ENCODE measurements at places on chromosomes 3 and 15. TPM values are rescaled to one million over a fixed set of nuclear protein-coding genes. Genes with fewer than 3 reads are reported as not detected.

DNA sequence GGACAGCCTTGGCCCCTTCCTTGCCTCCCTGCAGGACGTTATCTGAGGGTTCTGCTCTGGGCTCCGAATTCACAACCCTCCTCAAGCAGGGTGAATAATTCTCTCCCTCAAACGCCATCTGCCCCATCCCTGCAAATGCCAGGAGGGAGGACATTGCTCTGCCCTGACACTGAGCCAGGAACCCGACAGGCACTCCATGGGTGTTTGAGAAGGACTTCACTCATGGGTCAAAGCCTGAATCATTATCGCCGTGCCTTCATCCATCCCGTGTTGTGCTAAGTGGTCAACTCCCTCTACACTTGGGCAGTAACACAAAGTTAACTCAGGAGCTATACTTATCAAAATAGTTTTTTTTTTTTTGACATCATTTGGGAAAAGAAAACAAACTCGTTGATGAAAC, 261.8 kb upstream of the IGF1R start:
- H3K27me3 ChIP-seq: peaks cover 17% of the 10 kb centered on the region
- no peaks in the 10 kb centered on the region for H3K36me3 ChIP-seq
- no peak overlapping the region for H3K27ac ChIP-seq
- no peak for DNase-seq
- H3K4me1 ChIP-seq: no peaks in the 10 kb centered on the region
- H3K4me3 ChIP-seq: no peak overlapping the region

ISLR2 gene
- not detected for total RNA-seq

- H3K27me3 ChIP-seq: no peaks in the 10 kb centered on the region
- no peak overlapping the region for H3K4me3 ChIP-seq
- H3K27ac ChIP-seq: no peak overlapping the region
- no peak for DNase-seq
These were observed 236.6 kb downstream of the TBC1D5 start for GRCh38 chr3:17505856-17506255.

- H3K36me3 ChIP-seq: no peaks in the 10 kb centered on the region
- no peak overlapping the region for H3K4me3 ChIP-seq
- H3K27ac ChIP-seq: no peak overlapping the region
- no peaks in the 10 kb centered on the region for H3K4me1 ChIP-seq
These were observed 55.0 kb downstream of the GOLIM4 start for GRCh38 chr3:168040607-168041208.

DNA sequence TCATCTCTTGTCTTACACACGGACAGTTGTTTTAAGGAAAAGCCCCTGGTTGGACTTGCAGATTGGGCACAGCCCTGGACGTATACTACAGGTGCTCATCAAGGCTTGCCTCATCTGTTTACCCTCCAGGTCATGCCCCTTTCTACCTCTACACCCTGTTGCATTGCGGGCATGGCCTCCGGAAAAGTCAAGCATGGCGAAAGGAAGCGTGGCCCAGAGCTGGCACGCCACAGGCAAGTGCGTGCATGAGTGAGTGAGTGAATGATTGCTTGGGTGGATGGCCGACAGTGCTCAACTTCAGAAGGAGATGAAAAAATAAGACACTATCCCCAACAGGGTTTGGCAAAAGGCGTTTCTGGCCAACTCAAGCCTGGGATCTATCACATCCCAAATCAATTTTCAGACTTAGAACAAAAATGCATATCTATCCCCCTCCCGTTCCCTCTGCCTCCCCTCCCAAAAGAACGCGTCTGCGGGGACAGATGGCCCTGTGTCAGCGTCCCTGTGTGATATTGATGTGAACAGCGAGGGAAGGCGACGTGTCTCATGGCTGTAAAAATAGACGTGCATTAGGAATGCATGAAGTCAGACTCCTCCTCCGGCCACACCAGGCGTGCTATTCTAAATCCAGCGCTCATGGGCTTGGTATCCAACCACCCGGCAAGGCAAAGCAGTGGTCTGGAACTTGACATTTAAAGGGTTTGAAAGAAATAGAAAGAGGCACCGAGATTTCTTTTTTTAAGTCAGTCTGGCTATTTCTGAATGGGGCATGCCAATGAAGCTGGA, 96.0 kb downstream of the RPLP1 start:
- no peak overlapping the region for H3K4me3 ChIP-seq
- H3K27me3 ChIP-seq: peaks cover 12% of the 10 kb centered on the region
- no peaks in the 10 kb centered on the region for H3K4me1 ChIP-seq
- H3K36me3 ChIP-seq: peaks cover 7% of the 10 kb centered on the region

- H3K36me3 ChIP-seq: peaks cover 14% of the 10 kb centered on the region
- peaks cover 25% of the 10 kb centered on the region for H3K4me1 ChIP-seq
- H3K27ac ChIP-seq: peak overlapping the region; percentile 9
- H3K27me3 ChIP-seq: no peaks in the 10 kb centered on the region
- no peak for DNase-seq
These were observed 27.2 kb downstream of the PIK3CA start for GRCh38 chr3:179175358-179175757.

DNA sequence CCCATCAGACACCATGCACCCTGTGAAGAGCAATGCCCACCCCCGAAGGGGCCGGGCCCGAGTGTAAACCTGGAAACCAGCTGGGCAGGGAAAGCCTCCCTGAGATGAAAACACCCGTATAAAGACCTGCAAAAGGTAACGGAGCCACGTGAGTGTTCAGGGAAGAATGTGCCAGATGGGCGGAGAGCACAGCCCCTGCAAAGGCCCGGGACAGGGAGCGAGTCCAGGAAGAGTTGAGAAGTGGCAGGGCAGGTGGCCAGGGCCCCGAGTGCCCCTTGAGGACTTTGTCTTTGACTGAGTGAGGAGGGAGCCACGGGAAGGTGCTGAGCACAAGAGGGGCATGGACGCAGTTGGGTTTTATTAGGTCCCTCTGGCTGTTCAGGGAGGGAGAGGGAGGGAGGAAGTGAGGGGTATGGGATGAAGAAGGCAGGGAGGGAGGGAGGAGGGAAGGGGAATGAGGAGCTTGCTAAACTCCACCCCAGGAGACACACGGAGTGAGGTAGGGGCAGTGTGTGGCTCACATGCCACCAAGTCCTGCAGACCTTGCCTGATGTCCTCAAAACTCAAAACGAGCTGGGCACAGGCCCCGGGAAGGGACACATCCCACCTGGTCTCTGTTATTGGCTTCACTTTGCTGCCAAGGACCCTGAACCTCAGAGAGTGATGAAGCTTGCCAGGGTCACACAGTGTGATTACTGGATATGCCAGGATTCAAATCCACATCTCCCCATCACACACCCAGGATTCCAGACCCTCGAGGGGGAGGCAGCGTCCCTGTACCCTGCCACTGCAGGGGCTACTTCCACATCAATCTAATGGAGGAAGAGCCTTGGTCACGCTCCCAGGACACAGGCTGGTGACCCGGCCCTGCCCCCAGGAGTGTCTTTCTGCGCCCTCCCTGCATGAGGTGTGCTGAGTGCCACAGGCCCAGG, 49.1 kb upstream of the IQSEC1 start:
- H3K4me3 ChIP-seq: no peak overlapping the region
- no peaks in the 10 kb centered on the region for H3K4me1 ChIP-seq
- DNase-seq: peak; percentile 32
- no peak overlapping the region for H3K27ac ChIP-seq

DNA sequence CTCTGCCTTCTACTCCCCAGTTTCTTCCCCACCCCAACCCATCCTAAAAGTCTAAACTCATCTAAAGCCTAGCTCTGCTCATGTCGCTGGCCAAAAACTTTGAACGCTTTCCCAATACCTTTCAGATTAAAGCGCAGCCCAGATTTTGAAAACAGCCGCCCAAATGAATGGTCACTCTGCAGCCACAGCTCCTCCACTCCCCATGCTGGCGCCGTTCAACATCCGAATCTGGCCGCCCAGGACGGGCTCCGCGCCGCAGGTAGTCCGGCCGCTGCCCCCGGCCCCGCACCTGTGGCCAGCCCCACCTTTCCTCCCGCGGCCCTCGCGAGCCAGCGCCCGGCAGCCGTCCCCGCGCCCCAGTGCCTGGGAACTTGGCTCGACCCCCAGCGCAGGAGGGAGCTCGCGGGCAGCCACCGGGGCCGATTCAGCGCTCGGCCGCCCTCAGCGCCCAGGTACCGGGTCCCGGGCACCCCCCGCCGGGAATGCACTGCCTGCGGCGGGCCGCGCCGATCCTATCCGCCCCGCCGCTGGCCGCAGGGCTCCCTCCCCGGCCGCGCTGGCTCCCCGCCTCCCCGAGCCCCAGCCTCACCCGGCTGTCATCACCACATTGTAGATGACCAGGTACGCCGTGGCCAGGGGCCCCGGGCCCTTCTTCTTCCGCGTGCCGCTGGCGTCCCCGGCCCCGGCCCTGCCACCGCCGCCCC, 417 bp downstream of the HACD2 start:
- peaks cover 19% of the 10 kb centered on the region for H3K4me1 ChIP-seq
- DNase-seq: peak; percentile 47
- peak overlapping the region; percentile 92 for H3K27ac ChIP-seq
- no peaks in the 10 kb centered on the region for H3K36me3 ChIP-seq
- H3K4me3 ChIP-seq: no peak overlapping the region

ATP13A4 gene
- total RNA-seq: 7.1 TPM
